ENCODE measurements at places on chromosomes 1 and 21.
A peak's percentile ranks its signal among the peaks of the same experiment; 100 is the strongest.

GRCh38 chr1:56686169-56686568 is 41.1 kb downstream of the PRKAA2 start:
- no peak for DNase-seq

- no peak for DNase-seq
These were observed 119.4 kb downstream of the KCNJ15 start for GRCh38 chr21:38376235-38376634.

DNA sequence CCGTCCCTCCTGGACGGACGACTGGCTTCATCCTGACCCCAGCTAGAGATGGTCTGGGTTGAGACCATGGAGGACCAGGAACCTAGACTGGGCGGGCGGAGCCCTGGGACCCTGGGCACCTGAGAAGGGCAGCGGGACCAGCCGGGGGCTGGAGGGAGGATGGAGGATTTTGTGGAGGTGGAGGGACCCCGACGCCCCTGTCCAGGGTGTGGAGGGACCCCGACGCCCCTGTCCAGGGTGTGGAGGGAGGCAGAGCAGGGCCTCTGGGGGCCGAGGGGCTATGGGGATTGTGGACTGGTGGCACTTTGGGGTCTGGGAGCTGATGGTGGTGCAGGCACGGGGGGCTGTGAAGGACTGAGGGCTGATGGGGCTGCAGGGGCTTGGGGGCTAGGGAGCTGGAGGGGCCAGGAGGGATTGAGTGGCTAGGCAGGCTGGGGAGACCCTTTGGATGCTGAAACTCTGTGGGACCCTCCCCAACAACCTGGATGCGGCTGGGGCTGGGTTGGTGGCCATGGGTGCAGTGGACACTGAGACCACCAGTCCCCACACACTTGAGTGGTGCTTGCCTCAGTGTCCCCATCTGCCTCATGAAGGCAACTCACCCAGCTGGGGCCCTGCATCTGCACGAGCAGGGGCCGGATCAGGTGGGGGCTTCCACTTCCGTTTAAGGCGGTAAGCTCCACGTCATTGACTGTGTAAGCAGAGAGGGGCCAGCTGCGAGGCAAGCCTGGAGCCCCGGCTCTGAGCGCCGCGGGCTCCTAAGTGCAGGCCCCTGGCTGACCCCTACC is 7.4 kb downstream of the GJC2 start:
- DNase-seq: no peak

DNA sequence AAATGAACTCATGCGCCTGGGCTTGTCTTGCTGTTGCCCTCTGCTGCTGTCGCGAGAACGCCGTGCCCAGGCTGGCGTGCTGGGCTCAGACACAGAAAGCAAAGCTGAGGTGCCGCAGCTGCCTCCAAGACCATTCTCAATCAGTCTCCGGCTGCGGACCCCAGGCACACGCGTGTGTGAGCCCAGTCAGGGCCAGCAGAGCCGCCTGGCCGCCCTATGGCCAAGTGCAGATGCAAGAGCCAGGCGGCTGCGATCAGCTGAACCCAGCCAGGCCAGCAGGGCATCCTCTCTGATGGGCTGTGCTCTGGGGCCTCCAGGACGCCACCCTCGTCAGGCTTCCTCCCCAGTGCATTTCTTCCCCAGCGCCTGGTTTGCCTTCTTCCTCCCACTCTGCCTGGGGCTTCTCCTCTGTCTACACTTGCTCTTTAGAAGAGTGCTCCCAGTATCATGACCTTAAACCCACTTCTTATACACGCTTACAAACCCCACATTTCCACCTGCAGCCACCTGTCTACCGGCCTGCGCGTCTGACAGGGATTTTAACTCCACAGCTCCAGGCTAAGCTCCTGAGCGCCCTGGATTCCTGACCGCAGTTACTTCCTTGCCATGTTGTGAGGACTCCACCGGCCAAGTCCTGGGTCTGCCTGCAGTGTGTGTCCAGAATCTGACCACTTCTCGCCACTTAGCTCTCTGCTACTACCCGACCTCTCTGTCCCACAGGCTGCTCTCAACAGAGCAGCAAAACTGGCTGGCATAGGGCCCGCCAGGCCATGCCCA is 21.7 kb upstream of the LRRC47 start:
- DNase-seq: no peak

- DNase-seq: no peak
These were observed 27.7 kb downstream of the PKP1 start for GRCh38 chr1:201310986-201311355.

- no peak for DNase-seq
These were observed 26.0 kb downstream of the ROR1 start for GRCh38 chr1:63799820-63800219.

- no peak for DNase-seq
These were observed 69.9 kb downstream of the EPB41 start for GRCh38 chr1:28984311-28984684.

DNA sequence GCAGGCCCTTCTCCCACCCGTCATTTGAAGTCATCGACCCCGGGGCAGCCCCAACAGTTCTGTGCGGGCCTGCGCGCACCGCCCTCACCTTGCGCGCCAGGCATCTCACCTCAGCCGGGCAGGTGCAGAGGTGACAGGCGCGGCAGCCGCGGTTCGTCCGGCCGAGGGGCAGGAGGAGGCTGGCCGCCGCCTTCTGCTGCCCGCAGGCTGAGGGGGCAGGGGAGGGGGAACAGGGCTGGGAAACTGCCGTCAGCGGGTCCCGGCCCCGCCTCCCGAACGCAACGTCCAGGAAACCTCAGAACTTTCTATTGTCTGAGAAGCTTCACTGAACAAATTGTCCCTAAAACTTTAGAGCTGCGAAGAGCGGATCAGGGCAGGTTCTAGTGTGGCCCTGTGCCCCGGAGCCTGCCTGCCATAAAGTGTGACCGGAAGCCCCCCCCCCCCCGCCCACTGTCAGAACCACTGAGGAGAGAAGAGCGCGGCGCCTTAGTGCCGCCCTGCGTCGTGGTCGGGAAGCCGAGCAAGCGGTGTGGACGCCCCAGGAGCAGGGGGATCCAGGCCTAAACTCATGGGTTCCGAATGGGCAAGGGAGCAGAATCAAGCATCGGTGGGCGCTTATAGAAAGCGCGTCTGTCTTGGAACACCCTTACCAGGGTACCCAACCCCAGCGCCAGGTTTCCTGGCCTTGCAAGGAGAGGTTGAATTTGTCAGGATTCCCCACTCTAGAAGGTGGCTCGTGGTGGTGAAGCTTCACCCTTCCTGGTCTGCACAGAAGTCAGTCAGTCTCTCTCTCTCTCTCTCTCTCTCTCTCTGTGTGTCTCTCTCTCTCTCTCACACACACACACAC is 13.3 kb upstream of the TBX15 start:
- DNase-seq: no peak

GRCh38 chr1:200888349-200888838 is 6.3 kb upstream of the INAVA start:
- DNase-seq: peak; percentile 50

- DNase-seq: no peak
These were observed 2.2 kb upstream of the KCNA3 start for GRCh38 chr1:110676970-110677369.

DNA sequence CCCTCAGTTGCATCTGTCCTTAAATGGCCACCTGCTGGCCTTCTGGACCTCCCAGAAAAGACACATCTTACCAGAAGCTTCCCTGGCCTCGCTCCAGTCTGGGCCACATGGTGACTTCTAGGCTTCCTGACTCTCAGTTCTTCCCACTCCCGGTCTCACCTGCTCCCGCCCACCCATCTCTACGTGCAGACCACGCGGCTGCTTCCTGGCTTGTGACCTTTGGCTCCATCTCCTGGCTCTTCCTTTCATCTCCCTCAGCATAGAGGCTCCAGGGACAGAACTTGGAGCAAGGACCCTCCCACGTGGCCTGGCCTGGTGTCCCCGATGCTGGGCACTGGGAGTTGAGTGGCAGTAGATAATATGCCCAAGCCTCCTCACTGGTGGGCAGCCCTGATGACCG is 124.9 kb upstream of the IRF2BP2 start:
- no peak for DNase-seq

GRCh38 chr1:196660272-196660671 is 8.4 kb downstream of the CFH start:
- no peak for DNase-seq

DNA sequence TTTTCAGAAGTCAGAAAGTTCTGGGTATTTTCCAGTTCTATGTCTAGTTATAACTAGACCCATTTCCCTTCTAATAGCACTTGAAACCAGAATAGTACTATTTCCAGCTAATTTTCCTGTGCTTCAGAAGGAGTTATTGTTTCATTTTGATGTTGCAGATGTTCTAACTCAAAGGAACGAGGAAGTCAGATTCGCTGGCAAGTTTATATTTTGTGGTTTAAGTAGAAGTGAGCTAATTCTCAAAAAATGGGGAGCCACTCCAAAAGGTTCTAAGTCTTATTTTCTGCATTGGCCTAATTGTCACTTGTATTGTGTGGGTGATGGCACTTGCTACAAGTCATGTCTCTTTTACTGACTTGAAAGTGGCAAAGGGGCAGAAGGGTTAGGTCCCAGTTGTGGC is 18.1 kb downstream of the CCDC185 start:
- no peak for DNase-seq

- DNase-seq: no peak
These were observed 9.0 kb upstream of the UBE2U start for GRCh38 chr1:64194168-64195080.

DNA sequence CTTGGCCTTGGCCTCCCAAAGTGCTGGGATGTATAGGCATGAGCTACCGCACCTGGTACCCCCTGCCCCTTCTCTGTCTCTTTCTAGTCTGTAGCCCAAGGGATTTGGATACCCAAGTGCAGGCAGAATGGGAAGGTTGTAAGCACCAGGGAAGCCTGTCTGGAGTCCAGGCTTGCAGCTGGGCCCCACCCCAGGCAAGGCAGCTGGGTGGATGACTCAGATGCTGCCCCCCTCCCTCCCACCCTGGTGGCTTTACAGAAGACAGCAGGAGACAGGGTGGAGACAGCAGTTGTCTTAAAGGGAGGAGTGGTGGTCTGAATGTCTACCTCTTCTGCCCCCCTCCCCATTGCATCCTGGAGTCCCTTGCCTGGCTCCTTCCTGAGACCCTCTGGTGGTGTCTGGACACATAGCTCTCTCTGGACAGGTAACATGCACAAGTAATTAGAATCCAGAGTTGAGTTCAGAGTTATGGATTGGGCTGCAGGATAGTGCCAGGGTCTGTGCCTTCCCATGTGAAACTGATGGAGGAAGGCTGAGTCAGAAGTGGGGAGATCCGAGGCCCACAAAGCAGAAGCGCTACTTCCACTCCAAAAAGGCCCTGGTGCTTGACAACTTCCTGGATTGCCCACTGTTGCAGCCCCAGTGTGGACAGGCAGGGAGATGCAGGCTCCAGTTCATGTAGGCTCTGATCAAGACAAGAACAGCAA is 5.1 kb downstream of the LMNA start:
- no peak for DNase-seq

DNA sequence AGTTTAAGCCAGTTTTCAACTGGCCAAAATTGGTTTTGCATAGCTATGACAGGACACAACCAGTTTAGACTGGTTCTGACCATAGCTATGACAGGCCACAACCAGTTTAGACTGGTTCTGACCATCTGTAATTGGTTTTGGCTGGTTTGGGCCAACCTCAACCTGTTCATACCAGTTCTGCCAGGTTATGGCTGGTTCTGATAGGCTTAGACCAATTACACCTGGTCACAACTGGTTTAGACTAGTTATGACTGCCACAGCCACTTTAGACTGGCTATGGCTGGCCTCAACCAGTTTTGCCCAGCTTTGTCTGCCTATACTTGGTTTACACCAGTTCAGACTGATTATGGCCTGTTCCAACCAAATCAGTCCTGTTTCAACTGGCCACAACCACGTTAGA is 353.2 kb upstream of the CAMK1G start:
- no peak for DNase-seq

DNA sequence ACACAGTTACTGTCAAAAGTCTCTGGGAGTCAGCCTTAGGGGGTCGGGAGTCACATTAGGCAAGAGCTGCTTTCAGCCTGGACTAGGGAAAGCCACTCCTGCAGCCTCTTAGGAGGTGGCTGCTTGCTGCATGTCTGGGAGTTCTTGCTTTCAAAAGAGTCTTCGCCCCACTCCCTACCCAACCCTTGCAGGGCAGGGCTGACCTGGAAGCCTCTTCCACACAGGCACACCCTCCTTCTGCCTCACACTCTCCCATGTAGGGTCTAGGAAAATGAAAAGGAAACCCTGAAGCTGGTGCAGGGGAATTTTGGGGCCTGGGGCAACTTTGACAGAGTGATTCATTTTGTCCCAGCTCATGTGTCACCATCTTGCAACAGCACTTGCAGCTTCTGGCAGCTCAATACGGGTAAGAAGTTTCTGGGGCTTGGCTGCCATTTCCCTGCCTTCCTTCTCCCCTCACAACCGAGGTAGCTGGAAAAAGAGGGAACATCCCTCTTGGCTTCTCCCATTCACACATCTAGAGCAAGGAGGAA is 37.3 kb downstream of the KCND3 start:
- no peak for DNase-seq

DNA sequence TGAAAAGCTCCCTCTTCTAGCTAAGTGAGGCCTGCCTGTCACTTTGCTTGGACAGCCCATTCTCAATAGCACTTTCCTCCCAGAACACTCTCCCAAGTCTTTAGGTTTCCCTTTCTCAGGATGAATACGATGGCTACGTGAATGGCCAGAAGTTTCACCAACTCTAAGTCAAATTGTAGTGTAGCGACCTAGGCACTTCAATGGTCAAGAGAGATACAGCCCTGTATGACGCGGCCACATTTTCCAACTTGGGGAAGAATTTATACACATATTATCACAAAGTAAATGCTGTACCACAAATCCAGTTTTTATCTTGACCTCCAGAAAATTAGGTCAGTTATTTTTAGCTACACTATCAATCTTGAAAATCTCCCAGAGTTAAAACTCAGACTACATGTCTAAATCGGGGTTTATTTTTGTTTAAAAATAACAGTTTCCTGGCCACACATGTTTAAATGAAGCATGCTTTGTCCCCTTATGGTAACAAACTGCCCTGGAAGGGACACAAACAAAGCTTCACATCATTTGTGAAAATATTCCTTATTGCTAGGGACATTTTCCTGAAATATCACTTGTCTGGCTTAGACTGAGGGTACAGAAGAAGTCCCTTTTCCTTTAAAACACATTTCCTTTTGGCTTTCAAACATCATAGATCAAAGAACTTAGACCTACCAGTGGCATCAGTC is 192.6 kb downstream of the GABPA start:
- DNase-seq: no peak

GRCh38 chr1:201126832-201127754 is at the start of gene ASCL5:
TSS of gene ASCL5 (minus strand) at chr1:201127184. CDS start at chr1:201115372, 11,812 bp downstream.
- peak; percentile 30 for DNase-seq

- no peak for DNase-seq
These were observed 4.9 kb upstream of the CAPN2 start for GRCh38 chr1:223707256-223708000.

DNA sequence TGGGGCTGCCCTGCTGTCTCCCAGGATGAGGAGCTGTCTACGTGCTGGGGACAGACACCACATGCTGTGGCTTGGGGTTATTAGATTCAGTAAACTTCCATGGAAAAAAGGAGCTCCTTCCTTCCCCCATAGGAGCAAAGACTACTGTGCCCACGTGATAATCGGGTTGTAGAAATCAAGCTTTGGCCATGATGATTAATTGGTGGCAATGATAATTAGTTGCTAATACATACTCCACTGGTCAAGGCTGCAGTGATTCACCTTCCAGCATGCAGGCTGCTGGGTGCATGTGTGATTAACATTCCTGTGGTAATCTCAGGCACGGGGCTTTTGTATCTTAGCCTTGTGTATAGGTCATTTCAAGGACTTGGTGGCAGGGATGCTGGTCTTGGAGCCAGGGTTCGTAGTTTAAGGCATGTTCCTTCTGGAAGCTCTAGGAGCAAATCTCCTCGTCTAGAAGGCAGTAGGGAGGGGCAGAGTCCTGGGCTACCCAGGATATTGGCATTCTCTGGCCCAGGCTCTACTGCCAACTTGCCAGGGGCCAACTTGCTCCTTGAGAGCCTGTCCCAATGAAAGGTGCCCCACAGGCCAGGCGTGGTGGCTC is 41.4 kb downstream of the TMCO4 start:
- no peak for DNase-seq

Measured in HuH-7.5 (cell line).